ENCODE measurements at places on chromosomes 5 and 9. TPM values are rescaled to one million over a fixed set of nuclear protein-coding genes. Genes with fewer than 3 reads are reported as not detected.

Gene THOC3
- total RNA-seq: 77.0 TPM

Gene LURAP1L
- 8.7 TPM for total RNA-seq

Gene CMYA5
- 1.4 TPM for total RNA-seq

- DNase-seq: no peak
Observed at GRCh38 chr9:104177003-104177611, 83.0 kb downstream of the SMC2 start.

DNA sequence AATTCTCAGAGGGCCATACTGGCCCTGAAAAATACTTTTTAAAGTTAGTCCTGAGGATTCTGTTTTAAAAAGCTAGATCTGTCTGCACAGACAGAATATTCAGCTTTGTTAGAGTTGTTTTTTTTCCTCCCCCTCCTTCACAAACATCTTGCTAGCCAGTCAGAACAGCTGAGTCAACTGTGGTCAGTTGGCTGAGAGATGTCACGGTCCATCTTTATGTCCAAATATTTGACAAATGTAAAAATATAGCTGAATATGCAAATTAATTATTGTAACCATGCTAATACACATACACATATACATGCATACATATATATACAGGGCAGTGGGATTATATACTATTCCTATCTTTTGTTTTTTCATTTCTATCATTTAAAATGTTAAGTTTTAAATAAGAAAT is 33.9 kb downstream of the UNC13B start:
- DNase-seq: no peak

DNA sequence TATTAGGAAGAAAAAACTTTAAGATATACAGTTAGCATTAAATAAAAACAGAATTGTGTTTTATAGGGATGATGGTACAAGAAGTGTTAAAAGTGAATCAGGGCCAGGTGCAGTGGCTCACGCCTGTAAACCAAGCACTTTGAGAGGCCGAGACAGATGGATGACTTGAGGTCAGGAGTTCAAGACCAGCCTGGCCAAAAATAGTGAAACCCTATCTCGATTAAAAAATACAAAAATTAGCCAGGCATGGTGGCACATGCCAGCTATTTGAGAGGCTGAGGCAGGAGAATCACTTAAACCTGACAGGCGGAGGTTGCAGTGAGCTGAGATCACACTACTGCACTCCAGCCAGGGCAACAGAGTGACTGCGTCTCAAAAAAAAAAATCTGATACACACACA is 282.9 kb upstream of the ATP10B start:
- DNase-seq: no peak

DNA sequence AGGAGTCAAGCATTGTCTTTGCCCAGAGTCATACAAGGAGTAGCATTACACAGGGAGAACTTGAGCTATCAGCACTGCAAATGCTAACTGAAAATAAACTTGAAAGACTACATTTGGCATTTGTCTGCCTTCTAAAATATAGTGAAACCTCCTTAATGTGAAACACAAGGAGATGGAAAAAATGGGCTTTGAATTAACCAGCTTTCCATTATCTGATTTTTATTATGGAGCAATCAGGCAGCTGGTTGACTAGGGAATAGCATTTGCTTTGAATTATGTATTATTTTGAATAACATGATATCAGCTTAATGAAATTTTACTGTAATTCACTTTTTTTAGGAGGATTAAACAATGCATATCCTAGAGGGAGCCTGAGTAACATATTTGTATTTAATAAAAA is 130.8 kb downstream of the GDNF start:
- DNase-seq: no peak

GRCh38 chr9:700365-701282 is 140.9 kb upstream of the DMRT1 start:
- DNase-seq: no peak

DNA sequence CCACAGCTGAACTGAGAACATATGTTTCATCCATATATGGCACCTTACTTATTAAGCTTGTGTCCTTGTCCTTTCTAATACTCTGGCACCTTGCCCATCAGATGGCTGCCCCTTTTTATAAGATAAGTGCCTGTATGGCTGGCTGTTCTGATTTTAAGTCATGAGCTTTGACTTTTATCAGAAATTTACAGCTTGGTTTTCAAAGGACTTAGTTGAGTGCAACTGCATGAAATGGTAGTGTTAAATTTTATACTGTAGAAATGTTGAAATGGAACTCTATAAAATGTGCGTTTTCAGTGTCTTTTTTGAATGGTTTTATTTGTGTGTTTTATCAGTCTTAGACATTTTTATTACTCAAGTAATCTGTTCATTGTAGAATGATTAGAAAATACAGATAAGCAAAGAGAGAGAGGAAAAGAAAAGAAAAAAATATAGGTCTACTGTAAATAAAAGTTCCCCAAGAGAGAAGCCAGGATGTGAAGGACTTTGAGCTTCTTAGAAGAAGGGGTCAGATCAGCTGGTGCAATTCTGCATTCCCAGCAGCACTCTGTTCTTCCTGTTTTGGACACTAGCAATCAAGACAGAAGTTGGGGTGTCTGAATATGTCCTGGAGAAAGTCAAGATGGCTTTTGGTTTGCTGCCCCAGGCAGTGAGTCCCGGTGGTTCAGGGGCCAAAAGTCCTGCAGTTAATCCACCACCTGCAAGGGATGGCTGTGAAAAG is 38.9 kb downstream of the ARHGAP26 start:
- no peak for DNase-seq

DNA sequence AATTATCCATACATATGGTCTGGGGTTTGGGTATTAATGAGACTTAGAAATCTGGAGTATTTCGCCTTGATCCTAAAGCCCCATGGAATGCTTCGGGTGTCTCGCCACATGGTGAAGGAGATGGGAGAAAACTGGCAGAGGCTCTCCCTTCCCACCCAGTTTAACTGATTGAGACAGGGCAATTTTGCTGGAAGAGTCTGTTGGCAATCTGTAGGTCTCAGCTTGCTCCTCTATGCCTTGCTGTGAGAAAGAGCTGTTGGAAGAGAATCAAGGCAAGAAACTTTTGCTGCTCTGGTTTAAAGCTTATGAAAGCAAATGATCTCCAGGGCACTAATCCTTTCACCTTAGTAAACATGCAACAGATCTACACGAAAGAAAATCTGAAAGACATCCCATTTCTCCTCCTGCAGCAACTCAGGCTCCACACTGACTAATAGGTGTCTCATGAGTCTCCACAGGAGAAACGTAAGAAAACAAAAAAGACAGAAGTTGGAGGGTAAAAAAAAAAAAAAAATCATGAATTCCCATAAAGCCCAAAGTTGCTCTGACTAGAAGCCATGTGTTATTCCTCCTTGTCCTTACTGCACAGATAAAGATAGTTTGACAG is 369.9 kb downstream of the EFNA5 start:
- no peak for DNase-seq

DNA sequence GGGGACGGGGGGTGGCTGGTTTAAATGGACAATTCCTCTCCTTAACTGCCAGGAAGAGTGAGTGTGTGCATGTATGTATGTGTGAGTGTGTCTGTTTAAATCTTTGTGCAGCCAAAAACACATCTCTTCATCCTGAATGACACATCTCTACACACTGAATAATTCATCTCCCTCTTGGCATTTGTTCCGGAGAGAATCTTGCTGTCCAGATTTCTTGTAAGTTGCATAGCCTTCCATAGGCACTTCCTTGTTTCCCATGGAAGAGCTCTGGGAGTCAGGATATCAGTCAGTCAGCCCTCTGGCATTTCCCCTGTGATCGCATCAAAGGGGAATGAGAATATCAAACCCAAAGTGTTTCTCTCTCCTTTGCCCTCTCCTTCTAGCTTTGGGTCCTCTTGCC is 74.7 kb downstream of the WWC1 start:
- no peak for DNase-seq

GRCh38 chr5:151522226-151522625 is 68.9 kb downstream of the FAT2 start:
- no peak for DNase-seq
